Pancreas (tissue), 10 donors: ENCODE measurements at places on chromosomes 11 and 22. TPM values are rescaled to one million over a fixed set of nuclear protein-coding genes. Genes with fewer than 3 reads are reported as not detected.

Gene PKNOX2
- 8.1 TPM for total RNA-seq

Gene ST14
- total RNA-seq, result 43.9 TPM

Gene TMEM191C
- total RNA-seq, result 0.20 TPM

DNA sequence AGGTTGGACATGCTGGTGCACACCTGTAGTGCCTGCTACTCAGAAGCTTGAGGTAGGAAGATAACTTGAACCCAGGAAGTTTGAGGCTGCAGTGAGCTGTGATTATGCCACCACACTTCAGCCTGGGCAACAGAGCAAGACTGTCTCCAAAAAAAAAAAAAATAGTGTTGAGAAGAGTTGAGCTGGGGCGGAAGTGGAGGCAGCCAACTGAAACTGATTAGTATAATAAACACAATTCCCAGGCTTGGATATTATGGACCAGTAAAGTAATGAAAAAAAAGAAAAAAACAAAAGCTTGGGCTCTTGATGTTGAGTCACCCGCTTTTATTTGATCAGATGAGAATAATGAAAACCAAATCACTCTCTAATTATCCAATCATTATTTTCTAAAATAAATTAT lies 21.0 kb downstream of the LDLRAD3 start:
- H3K4me1 ChIP-seq, result no peaks in the 10 kb centered on the region
- H3K27ac ChIP-seq, result no peak overlapping the region
- H3K27me3 ChIP-seq, result no peaks in the 10 kb centered on the region
- H3K36me3 ChIP-seq, result no peaks in the 10 kb centered on the region

GRCh38 chr11:62727872-62728170 lies 465 bp upstream of the TTC9C start:
- H3K27ac ChIP-seq, result peak overlapping the region; percentile 91
- peaks cover 27% of the 10 kb centered on the region for H3K4me1 ChIP-seq
- peak; percentile 92 for DNase-seq
- H3K4me3 ChIP-seq, result peak overlapping the region; percentile 92
- no peaks in the 10 kb centered on the region for H3K36me3 ChIP-seq

DNA sequence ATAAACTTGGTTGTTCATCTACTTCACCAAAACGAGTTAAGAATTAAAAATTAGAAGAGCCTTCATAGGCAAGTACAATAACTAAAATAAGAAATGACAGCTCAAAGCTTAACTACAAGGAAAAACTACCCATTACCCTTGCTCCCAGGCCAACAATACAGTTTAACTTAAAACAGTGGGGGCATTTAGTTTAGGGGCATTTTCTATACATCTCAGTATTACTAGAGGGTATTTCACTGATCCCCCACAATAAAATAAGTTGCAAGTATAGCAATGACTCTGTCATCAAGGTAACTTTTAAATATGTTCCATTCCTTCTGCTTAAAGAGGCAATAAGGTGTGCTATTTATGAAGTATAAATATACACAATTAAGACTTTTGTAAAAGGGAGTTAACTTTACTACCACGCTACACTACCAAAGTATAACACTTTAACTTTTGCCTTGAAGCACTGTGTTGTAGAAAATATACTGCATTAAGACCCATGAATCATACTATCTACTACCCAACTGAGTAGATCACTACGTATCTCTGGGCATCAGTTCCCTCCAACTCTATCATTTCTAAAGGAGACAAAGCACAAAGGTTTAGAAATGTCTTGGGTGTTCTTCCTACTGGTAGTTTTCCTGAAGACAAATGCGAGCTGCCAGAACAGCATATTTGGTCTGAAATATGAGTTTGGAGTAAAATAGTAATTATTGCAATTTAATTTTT lies 29.8 kb downstream of the CHORDC1 start:
- no peak overlapping the region for H3K4me3 ChIP-seq
- no peaks in the 10 kb centered on the region for H3K36me3 ChIP-seq
- no peak for DNase-seq
- H3K27me3 ChIP-seq, result no peaks in the 10 kb centered on the region

Gene ROM1
- 0.98 TPM for total RNA-seq

GRCh38 chr11:72433455-72434036 lies 785 bp downstream of the CLPB start:
- no peak for DNase-seq
- no peaks in the 10 kb centered on the region for H3K4me1 ChIP-seq
- no peaks in the 10 kb centered on the region for H3K36me3 ChIP-seq
- H3K27me3 ChIP-seq, result no peaks in the 10 kb centered on the region
- H3K27ac ChIP-seq, result no peak overlapping the region

- H3K4me1 ChIP-seq, result no peaks in the 10 kb centered on the region
- DNase-seq, result no peak
- no peak overlapping the region for H3K4me3 ChIP-seq
- H3K27ac ChIP-seq, result no peak overlapping the region
- H3K27me3 ChIP-seq, result no peaks in the 10 kb centered on the region
Observed at GRCh38 chr11:113373306-113373705, 14.3 kb upstream of the ANKK1 start.

Gene OLFML1
- total RNA-seq, result 1.2 TPM

DNA sequence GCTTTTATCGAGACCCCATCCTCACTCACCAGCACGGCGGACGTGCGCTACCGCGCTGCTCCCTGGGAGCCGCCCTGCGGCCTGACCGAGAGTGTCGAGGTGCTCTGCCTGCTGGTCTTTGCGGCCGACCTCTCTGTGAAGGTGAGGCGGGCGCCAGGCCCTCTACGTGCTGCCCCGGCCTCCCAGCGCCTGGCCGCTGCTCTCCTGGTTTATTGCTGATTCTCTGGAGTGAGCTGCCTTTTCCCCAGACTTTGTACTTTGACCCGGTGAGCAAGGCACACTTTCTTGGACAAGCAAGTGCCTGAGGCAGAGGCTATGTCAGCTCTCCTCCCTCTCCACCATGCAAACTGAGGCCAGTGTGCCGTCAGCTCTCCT lies 6.5 kb downstream of the TPCN2 start:
- no peak overlapping the region for H3K4me3 ChIP-seq
- no peak for DNase-seq
- H3K36me3 ChIP-seq, result no peaks in the 10 kb centered on the region
- no peaks in the 10 kb centered on the region for H3K4me1 ChIP-seq
- H3K27ac ChIP-seq, result no peak overlapping the region
- H3K27me3 ChIP-seq, result no peaks in the 10 kb centered on the region

DNA sequence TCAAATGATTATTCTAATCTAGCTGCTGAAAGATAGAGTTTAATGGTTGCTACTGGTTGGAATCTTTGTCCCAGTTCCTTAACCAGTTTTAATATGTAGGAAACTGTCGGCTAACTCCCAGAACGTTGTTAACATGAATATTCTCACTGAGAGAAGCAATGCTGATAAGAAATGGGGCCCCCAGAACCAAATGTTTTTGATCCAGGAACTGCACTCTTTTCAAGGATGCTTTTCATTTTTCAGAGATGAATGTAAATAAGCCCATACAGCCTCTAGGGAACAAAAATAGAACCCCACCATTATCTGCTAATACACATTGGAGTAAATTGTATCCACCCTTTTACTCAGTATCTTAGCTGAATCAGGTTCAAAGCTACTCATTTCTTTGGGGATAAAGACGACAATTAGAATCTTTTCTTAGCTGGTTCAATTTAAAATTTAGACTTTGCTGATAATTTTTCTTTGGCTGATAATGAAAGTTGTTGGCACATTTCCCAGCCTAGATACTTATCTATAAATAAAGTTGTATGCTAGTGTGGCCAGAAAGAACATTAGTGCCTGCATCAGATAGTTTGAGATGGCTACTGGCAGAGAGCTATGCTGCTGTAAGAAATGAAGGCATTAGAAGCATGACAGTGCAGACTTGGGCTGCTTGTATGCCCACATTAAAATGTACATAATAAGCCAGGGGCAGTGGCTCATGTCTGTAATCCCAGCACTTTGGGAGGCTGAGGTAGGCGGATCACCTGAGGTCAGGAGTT lies 323.3 kb upstream of the PDGFD start:
- no peaks in the 10 kb centered on the region for H3K4me1 ChIP-seq
- no peaks in the 10 kb centered on the region for H3K27me3 ChIP-seq
- H3K36me3 ChIP-seq, result no peaks in the 10 kb centered on the region
- H3K27ac ChIP-seq, result no peak overlapping the region
- no peak overlapping the region for H3K4me3 ChIP-seq
- DNase-seq, result no peak

Gene TMEM191B
- not detected for total RNA-seq

Gene MUC5B
- total RNA-seq, result 22.8 TPM

- no peaks in the 10 kb centered on the region for H3K36me3 ChIP-seq
- H3K4me1 ChIP-seq, result no peaks in the 10 kb centered on the region
- no peak for DNase-seq
- H3K27ac ChIP-seq, result no peak overlapping the region
- H3K4me3 ChIP-seq, result no peak overlapping the region
Observed at GRCh38 chr11:123381817-123382554, 48.1 kb upstream of the GRAMD1B start.

DNA sequence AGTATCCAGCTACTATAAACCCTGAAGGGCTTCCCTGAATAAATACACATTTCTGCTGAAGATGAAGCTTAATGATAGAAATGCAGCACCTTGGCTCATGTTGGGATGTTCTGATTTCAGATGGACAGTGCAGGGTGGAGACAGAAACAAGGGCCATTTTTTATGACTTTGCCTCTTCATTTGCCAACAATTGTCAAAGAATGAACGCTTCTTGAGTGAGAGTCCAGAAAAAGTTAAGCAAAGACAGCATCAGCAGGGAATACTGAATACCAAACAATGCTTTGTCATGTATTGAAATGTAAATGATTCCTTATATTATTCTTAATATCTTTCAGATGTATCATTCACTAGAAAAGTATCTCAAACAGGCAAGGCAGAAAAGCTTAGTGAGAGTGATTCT lies 84.9 kb downstream of the TRPC6 start:
- H3K4me1 ChIP-seq, result no peaks in the 10 kb centered on the region
- no peaks in the 10 kb centered on the region for H3K36me3 ChIP-seq
- H3K27ac ChIP-seq, result no peak overlapping the region

GRCh38 chr11:30786256-30787110 lies 200.3 kb upstream of the MPPED2 start:
- no peak for DNase-seq
- peaks cover 4% of the 10 kb centered on the region for H3K4me1 ChIP-seq
- H3K27me3 ChIP-seq, result no peaks in the 10 kb centered on the region
- H3K36me3 ChIP-seq, result no peaks in the 10 kb centered on the region
- H3K4me3 ChIP-seq, result no peak overlapping the region

DNA sequence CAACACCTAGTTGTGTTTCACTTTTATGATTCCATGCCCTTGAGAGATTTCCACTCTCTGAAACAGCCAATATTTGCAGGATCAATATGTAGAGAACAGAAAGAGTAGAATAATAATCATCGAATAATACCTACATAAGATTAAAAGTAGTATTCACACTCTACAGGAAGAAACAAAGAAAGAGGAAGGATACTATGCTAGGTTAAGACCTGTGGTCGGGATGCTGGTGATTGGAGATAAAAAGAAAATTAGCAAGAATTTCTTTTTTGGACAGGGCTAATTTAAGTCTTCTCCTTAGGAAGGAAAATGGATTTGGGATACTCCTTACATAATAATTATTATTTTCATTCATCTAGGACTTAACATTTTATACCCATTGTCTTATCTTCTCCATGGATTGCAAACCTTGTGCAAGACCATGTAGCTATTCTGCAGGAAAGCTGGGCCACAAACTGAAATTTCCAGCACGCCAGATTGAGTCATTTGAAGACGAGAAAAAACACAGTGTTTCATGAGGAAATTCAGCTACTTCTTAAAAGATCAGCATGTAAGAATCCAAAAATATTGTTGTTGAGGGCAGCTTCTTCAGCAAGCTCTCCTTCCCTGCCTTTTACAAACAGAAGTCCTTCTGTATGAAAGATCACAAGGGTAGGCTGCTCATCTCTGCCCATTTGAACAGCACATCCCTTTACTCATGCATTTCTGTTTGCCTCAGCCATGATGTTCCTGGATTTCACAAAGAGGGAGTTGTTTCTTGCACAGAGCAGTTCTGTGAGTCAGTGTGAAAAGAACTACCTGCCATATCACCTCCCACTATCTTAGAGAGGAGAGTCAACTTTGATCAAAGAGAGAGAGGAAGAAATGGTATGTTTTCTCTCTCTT lies 90.7 kb downstream of the FAM76B start:
- no peaks in the 10 kb centered on the region for H3K36me3 ChIP-seq
- H3K4me3 ChIP-seq, result no peak overlapping the region
- no peaks in the 10 kb centered on the region for H3K27me3 ChIP-seq
- H3K27ac ChIP-seq, result no peak overlapping the region

Gene GTSE1
- total RNA-seq, result 0.12 TPM

DNA sequence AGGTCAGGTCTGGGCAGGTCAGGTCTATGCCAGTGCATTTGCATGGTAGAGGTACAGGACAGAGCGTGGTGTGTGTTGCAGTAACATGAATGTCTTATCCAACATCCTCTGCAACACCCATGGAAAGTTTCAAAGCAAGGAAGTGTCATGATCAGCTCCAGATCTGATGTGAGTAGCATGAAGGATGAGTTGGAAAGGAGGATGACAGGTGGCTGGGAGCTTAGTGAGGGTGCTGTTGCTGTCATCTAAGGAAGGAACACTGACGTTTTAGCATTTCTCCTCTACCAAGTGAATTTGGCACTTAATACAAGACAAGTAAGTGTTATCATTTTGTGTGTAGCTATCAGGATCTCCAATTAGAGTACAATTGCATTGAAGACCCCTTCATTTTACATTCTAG lies 65.1 kb downstream of the GRK3 start:
- no peaks in the 10 kb centered on the region for H3K36me3 ChIP-seq
- H3K4me1 ChIP-seq, result no peaks in the 10 kb centered on the region
- no peak overlapping the region for H3K27ac ChIP-seq

- H3K4me1 ChIP-seq, result no peaks in the 10 kb centered on the region
- no peak overlapping the region for H3K27ac ChIP-seq
- DNase-seq, result no peak
- H3K27me3 ChIP-seq, result no peaks in the 10 kb centered on the region
- H3K4me3 ChIP-seq, result no peak overlapping the region
Observed at GRCh38 chr22:46419754-46420571, 84.4 kb downstream of the TRMU start.

DNA sequence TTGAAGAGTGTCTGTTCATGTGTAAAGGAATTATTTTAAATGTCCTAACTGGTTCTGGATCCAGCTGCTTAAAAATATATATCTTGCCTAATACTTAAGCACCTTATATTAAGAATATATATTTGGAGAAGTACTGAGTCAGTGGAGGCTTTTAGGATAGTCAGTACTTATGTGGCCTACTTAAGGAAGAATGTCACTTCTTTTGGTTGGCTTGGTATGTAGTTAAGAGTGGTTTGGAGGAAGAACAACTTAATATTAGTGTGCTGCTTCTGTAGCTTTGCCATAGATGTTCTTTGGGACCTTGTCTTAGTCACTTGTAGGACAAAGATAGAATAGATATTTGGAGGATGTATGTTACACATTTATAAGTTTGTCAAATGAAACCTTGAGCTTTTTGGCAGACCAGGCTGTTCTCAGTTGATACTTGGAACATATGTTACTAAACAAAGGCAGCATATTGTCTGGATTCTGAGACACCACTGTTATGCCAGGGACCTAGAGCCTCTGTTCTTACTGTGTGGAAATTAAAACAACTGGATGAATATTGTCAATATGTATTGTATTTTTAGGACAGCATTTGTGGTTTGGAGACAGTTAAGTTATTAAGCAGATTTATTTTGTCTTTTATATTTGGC lies 4.9 kb downstream of the HIPK3 start:
- peaks cover 51% of the 10 kb centered on the region for H3K4me1 ChIP-seq
- no peaks in the 10 kb centered on the region for H3K36me3 ChIP-seq
- no peak overlapping the region for H3K27ac ChIP-seq
- no peaks in the 10 kb centered on the region for H3K27me3 ChIP-seq
- H3K4me3 ChIP-seq, result no peak overlapping the region

- no peak overlapping the region for H3K4me3 ChIP-seq
- H3K27ac ChIP-seq, result no peak overlapping the region
- H3K27me3 ChIP-seq, result no peaks in the 10 kb centered on the region
Observed at GRCh38 chr11:103995896-103996295, 40.5 kb upstream of the DDI1 start.

Gene SPDYC
- not detected for total RNA-seq

GRCh38 chr11:103668859-103669258 lies 367.6 kb upstream of the DDI1 start:
- H3K27ac ChIP-seq, result no peak overlapping the region
- no peak overlapping the region for H3K4me3 ChIP-seq
- DNase-seq, result no peak
- no peaks in the 10 kb centered on the region for H3K36me3 ChIP-seq
- H3K4me1 ChIP-seq, result no peaks in the 10 kb centered on the region
